Effector memory CD4-positive, alpha-beta T cell (primary cell): ENCODE measurements at places on chromosomes 12 and 14.

GRCh38 chr12:93622485-93622884, 50.0 kb downstream of the SOCS2 start:
- no peak for DNase-seq

GRCh38 chr14:103385929-103386712, 906 bp downstream of the MARK3 start:
- DNase-seq, result no peak

GRCh38 chr12:83807871-83808270, 1104.7 kb downstream of the SLC6A15 start:
- no peak for DNase-seq

DNA sequence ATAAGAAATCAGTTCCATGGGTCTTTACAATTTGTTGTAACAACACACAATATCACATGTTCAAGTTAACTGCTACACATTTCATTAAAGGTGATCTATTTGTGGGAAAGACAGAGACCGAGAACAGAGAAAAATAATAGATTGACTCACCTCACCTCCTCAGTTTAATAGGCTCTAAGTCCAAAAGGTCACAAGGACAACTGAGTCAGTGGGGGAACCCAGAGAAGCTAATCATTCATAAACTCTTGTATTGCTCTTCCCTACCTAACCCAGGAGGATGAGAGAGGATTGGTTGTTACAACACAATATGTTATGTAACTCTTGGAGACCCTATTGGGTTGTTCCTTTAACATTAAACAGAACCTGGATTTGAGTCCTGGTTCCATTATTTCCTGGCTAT, 72.2 kb upstream of the CRY1 start:
- DNase-seq, result no peak

DNA sequence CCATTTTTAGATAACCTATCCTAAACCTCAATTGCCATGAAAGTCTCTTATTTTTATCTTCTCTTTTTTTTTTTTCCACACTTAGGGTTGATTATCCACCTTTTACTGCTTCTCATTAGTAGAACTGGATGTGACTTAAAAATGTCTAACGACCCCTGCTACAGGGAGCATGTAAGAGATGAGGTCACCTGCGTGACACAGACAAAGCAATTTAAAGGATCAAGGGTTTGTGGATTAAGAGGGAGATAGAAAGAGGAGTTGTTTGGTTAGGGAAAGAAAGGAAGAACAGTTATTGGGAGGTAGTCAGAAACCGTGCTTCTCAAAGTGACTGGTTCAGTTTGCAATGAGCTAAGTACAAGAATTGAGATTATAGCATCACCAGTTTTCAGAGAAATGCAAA, 239.1 kb downstream of the ALX1 start:
- DNase-seq, result no peak

DNA sequence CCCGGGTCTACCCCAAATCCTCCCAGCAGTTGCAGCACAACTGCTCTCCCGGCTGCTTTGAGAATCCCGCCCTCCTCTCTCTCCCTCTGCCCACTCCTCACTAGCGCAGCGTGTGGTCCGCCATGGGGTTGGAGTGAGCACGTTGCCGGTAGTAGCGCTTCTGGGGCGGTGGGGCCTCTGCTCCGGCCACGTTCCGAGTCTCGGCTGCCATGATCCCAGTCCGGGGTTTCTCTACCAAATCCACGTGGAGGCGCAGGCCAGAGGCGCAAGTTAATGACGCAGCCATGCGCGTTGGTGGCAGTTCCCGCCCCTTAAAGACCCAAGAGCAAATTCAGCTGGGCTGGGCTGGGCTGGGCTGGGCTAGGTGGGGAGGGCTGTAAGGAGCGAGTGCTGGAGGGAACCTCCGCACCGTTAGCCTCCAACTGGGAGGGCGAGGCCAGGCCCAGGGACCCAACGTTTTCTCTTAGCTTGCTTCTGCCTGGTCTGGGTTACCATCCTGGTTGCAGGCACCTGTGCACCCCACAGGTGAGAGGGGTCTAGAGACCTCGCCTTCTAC, at the start of gene METTL1:
METTL1 (minus strand) TSS at position 233 of the 556 bp plus-strand sequence; CDS start at position 211, 22 bp downstream.
- peak; percentile 86 for DNase-seq

DNA sequence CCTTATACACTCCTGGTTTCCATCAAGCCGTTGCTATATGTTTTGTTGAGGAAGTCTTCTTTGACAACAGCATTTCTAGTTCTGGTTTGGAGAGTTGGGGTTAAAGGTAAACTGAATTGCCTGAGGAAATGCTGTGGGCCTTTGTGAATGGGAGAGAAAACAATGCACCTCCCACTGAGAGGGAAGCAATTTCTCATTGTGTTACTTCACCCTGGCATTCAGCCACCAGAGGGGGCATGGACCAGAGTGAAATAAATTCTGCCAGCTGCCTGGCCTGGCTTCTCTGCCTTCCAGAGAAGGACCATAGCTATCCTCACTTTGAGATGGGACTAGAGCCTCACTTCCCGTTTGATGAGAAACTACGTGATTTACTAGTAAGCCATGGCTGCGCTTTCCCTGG, 475.3 kb downstream of the EGLN3 start:
- peak; percentile 3 for DNase-seq

DNA sequence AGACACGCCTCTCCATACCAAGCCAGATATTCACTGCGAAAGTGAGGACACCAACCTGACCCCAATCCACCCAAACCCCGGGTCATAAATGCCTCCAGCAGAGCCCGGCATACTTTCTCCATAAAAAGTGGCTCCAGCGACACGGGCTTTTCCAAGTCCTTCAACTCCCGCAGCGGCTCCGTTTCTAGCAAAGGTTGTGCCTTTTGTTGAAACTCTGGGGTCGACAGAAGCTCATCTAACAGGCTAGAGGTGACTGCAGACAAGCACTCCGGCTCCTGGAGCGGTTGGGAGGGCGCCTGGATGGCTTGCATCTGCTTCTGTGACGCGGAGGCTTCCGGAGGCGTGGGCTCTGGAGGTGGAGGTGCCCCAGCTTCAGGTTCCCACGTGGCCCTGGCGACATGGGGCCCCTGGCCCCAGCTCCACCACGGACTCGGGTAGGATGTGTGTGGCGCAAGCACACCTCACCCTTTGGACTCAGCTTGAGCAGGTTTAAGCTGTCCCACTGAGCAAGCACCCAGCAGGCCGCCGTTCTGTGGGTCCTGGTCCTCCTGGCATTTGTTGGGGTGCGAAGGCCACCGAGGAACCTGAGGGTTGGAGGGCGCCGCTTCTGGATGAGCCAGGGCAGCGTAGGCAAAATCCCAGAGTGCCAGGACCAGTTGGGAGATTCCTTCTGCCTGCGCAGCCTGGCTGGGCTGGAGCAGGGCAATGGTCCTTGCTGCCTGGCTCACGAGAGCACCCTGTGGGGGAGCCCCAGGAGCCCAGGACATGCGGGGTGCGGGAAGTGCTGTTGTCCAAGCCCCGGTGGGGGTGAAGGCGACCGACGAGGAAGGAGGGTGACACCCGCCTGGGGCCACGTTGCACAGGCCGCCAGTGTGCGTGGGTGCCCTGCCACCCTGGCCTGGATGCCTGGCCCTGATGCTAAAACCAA, 186.3 kb downstream of the ALG10 start:
- DNase-seq, result no peak
